Hindlimb muscle (tissue), 1 donor: ENCODE measurements at places on chromosomes 4 and X. TPM values are rescaled to one million over a fixed set of nuclear protein-coding genes. Genes with fewer than 3 reads are reported as not detected.

DNA sequence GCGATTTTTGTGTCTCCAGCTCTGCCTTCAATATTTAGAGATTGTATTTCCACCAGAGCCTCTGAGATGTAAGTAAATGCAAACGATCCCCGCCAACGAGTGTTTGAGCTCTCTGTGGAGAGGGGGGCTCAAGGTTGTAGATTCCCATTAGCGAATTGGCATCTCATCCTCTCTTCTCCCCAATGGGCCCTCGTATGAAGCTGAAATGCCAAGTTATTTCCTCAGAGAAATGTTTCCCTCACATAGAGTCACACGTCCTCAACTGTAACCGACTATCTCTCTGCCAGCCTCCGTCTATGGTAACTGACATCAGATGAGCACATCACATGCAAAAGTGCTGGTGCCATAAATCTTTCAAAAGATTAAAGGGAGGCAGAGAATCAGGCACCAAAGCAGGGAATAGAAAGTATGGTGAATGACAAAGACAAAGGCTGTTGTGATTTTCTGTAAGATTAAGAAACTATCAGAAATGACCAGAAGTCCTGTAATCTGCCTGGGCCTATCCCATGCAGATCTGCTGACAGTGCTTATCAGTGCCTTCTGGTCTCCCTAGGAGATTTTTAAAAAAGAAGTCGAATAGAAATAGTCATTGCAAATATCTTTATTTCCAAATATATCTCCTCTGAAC is 157.1 kb downstream of the PDGFRA start:
- DNase-seq, result no peak

DNA sequence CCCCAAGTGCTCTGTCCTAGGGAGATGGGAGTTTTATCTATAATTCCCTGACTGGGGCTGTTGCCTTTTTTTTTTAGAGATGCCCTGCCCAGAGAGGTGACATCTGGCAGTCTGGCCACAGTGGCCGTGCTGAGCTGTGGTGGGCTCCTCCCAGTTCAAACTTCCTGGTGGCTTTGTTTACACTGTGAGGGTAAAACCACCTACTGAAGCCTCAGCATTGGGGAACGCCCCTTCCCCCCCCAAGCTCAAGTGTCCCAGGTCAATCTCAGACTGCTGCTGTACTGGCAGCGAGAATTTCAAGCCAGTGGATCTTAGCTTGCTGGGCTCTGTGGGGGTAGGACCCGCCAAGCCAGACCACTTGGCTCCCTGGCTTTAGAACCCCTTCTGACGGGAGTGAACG is 38.3 kb upstream of the CBLL2 start:
- no peak for DNase-seq

Gene TLR6
- 1.4 TPM for polyA plus RNA-seq

Gene POU3F4
- polyA plus RNA-seq, result not detected

Gene CDKL2
- polyA plus RNA-seq, result not detected

DNA sequence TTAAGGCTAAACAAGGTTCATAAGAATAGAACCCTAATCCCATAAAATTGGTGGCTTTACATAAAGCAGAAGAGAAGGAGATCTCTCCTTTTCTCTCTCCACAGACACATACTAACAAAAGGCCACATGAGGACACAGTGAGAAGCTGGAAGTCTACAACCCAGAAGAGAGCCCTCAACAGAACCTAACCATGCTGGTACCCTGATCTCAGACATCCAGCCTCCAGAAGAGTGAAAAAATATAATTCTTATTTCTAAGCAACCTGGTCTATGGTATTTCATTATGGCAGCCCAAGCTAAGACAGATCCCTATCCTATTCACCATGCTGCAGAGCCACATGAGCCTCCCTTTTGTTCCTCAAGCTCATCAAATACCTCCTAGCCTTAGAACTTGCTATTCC is 195.5 kb downstream of the ANTXR2 start:
- no peak for DNase-seq

Gene ASB12
- 24.3 TPM for polyA plus RNA-seq

DNA sequence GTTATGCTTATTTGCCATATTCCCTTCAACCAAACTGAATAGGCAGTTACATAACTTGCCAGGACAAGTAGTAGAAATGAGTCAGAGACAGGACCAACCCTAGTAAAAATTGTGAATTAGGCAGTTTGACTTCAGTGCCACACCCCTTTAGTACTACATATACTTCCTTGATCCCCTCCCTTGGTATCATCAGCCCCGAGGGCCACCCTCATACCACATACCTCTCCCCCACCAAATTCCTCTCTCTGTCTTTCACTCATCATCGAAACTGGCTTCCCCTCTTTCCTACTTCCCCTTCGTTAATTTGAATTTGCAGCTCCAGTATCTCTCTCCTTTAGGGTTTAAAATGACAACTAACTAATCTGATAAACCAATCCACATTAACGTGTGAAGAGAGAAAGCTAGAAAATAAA is 7.9 kb upstream of the PTPN13 start:
- no peak for DNase-seq

DNA sequence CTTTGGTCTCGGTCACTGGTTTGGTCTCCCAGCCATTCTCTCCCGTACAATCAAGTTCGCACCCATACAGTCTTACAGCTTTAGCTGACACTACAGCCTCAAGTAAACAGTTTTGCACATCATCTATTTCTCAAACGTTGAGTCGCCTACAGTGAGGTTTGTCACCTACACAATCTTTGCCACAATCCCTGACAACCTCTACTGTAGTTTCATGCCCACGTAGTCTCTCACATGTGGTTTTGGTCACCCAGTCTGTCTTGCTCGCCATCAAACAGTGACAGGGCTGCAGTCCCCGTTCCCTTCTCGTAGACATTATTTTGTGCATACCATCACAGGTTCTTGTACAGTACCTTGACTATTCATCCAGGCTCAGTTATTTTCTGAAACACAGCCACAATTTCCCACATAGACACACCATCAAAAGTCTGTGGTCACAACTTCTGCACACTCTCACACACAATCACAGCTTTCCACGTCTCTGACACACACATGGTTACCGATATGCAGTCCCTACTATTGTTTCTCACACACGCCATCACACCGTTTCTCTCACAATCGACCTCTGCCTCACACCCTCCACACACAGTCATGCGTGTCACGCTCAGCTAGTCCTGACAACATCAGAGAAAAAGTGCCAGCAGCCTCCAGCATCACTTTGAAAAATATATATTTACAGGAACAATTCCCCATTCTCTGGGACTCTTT is 5.3 kb upstream of the CFP start:
- DNase-seq, result no peak

DNA sequence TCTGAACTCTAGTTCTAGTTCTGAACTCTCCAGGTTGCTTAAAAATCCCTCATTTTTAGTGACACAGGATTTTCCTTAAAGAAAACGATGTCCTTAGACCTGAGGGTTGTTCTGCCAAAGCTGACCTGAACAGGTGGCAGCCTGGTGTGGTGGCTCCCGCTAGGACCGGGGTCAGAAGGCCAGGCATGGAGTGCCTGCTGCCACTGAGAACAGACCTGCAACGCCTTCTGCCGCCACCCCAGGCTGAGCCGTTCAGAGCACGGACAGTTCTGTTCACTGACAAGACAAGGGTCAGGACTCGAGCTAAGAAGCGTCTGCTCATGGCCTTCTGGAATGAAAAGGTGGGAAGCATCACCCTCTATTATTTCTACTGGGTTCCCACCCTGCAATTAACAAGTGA is 15.8 kb downstream of the DCTD start:
- DNase-seq, result no peak

GRCh38 chr4:20432088-20432487 is 180.4 kb downstream of the SLIT2 start:
- peak; percentile 48 for DNase-seq

Gene NDNF
- polyA plus RNA-seq, result 6.8 TPM

- DNase-seq, result no peak
Observed at GRCh38 chr4:111788099-111788498, 357.2 kb upstream of the FAM241A start.

Gene HPGDS
- 5.8 TPM for polyA plus RNA-seq

Gene NWD2
- not detected for polyA plus RNA-seq

- DNase-seq, result no peak
Observed at GRCh38 chrX:48937054-48937907, 18.5 kb upstream of the PIM2 start.

GRCh38 chrX:12802741-12803140 is 11.5 kb downstream of the PRPS2 start:
- DNase-seq, result no peak

GRCh38 chrX:134684956-134685355 is 26.7 kb upstream of the PLAC1 start:
- no peak for DNase-seq

Gene AMOT
- polyA plus RNA-seq, result 39.0 TPM

Gene CT47B1
- polyA plus RNA-seq, result not detected

Gene EDA
- 20.7 TPM for polyA plus RNA-seq
